ENCODE measurements at places on chromosomes 5 and 9.

- no peak for DNase-seq
Measured at GRCh38 chr5:99955006-99955405, 580.2 kb upstream of the FAM174A start.

DNA sequence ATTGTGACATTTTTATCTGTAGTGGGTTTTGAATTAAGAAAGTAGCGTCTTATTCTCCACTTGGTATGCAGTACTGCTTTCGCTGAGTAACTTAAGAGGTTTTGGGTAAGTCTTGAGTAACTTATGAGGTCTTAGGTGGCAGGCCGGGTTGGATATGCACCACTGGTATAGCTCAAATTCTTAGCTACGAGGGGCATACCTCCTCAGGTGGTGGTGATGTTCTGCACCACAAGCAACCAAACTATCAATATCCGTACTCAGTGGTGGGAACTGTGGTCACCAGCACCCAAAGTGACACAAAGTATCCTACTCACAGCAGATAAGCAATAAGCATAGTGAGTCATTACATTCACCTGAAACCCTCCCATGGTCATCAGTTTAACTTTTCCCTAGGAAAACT, 13.7 kb downstream of the SMC2 start:
- no peak for DNase-seq

DNA sequence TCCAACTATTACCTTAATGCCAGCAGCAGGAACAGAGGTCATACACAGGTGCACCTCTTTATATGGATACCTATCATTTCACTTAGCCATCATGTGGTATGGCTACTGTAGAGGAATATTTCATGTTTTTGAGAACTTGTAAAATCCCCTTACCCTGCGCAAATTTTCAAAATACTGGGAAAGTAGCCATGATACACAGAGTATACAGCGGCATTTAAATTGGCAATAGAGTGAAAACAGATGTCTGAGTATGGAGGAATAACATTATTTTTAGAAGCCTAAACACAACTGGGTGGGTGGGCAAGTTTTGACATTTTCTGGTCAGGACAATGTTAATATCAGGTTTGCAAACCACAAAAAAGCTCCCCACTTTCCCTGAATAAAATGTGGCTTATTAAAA, 109.5 kb downstream of the SMIM23 start:
- no peak for DNase-seq

DNA sequence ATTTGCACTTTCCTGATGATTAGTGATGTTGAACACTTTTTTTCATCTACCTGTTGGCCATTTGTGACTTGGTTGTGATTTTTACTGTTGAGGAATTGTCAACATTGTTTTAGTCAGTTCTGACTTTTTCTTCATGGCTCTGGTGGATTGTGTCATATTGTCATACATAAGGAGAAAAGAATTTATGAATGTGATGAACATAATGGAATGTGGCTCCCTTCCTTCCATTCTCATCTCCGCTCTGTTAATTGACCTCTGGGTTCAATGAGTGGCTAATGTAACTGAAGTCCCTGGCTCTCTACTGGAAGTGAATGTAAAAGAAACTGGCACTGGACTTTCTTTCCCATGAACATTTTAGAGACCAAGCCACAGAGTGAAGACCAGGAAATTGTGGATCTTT, 49.2 kb downstream of the KIAA1958 start:
- no peak for DNase-seq

- no peak for DNase-seq
Measured at GRCh38 chr5:135596788-135597187, 18.0 kb upstream of the CXCL14 start.

DNA sequence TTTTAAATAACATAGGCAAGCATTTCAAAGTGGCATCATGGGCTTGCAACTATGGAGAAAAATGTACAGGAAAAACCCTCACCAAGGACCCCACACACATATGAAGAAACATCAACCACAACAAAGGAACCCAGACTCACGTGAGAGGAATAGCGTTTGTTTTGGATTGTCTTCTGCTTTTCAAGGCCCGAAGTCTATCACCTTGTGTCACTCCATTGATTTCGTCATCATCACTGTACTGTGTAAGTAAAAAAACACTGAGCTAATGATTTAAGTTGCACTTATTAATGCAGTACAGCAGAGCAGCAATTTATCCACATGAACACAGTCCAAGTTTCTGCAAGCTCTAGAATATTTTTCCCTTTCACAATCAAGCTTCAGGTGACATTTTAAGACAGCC, 72.4 kb downstream of the HABP4 start:
- no peak for DNase-seq

- no peak for DNase-seq
Measured at GRCh38 chr9:18996211-18996610, 36.8 kb downstream of the SAXO1 start.

- peak; percentile 38 for DNase-seq
Measured at GRCh38 chr5:14171621-14172020, 28.5 kb downstream of the TRIO start.

- DNase-seq = no peak
Measured at GRCh38 chr5:170219615-170220014, 13.2 kb upstream of the C5orf58 start.

GRCh38 chr5:169426784-169427183, 125.8 kb upstream of the SLIT3 start:
- no peak for DNase-seq

DNA sequence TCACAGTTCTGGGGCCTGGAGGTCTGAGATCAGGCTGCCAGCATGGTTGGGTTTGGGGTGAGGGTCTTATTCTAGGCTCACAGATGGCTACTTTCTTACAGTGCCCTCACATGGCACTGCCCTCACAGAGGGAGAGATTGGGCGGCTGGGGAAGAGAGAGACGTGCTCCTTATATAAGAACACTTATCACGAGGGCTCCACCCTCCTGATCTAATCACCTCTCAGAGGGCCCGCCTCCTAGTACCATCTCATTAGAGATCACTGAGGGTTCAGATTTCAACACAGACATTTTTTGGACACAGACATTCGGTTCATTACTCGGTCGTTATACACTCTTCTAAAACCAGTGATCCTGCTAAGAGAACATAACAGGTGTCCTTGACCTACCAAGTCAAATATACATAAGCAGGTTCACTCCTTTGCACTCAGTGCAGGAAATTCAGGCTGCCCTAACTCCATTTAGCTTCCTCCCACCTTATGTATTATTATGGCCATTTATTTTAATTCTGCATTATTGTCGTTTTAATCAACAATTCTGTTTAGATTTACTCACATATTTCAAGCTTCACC, 121.7 kb downstream of the ICE1 start:
- no peak for DNase-seq

DNA sequence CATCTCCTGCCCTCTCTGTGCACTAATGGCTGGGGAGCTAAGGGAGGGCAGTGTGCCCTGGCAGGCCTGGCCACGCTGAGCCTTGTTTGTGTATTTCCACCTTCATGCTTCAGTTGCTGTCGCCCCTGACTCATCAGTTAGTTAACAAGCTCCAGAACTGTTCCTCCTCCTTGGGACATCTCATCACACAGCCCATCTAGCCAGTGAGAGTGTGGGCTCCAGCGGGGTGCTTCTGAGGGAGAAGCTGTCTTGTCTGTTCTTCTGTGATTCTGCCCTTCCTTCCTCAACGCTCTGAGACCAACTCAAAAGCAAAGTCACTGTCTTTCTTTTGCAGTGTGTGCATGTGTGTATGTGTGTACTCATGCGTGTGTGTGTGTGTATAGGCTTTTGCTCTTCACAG, 58.3 kb upstream of the CPEB4 start:
- DNase-seq = no peak

- DNase-seq = no peak
Measured at GRCh38 chr9:106632621-106633020, 230.3 kb upstream of the ZNF462 start.

DNA sequence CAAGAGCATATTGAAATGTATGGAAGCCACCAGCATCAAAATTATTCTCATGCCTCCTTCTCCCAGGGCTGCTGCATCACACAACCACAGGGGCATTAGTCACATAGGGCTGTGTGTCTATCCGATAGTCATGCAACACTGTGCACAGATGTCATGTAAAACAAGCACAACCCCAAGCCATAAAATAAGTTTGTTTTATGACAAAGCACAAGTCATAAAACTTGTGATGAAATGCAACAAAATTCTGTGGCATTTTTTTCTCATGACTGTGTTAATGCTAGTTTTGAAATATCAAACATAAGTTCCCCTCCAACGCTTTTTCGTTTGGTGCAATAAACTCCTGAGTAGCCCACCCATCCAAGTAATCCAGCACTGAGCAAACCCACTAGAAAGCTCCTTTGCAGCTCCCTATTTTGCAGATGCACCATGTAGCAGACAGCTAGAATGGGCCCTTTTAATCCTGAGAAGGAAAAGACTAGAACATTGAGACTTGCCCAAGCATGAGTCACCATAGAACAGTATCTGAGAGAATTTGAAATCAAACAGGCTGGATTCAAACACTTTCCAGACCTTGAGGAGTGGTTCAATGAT, 93.3 kb upstream of the ZNF366 start:
- no peak for DNase-seq

DNA sequence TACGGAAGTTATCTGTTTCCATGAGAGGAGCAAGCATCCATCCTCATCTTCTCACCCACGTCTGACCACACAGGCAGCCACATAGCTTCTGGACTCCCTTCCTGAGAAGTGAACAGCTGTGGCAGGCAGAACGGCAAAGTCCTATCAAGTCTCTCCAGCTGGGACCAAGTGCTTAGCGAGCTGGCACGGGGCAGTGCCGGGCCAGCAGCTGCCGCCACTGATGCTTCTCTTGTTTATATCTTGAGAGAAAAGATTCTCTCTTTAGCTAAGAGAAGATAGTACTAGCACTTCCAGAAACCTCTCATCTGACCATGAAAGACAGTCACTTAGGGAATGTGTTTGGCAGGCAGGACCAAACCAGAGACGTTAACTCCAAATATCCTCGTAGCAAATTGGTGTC, 37.2 kb downstream of the PLAC8L1 start:
- peak; percentile 68 for DNase-seq

- DNase-seq = no peak
Measured at GRCh38 chr5:77972469-77973252, 196.5 kb upstream of the TBCA start.

DNA sequence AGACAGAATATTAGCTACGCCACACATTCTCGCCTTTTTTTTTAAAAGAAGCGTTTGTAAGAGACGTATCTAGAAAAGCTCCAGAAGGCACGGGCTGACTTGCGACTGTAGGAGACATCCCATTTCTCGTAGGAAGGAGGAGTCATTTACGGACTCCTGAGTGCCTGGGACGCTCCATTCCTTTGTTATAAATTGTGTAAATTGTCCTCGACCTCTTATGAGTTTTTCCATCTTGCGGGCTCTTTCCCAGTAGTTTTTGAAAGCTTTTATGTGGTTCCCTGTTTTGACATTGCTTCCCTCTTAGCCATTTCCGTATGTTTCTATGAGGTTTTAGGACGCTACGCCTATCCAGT, 1.0 kb downstream of the RABL6 start:
- DNase-seq = no peak

GRCh38 chr9:98456156-98456613, 200.7 kb upstream of the TBC1D2 start:
- DNase-seq = no peak

- peak; percentile 29 for DNase-seq
Measured at GRCh38 chr9:106920701-106921283, 57.8 kb downstream of the ZNF462 start.

- DNase-seq = peak; percentile 9
Measured at GRCh38 chr9:73199886-73200285, 48.2 kb downstream of the ANXA1 start.

DNA sequence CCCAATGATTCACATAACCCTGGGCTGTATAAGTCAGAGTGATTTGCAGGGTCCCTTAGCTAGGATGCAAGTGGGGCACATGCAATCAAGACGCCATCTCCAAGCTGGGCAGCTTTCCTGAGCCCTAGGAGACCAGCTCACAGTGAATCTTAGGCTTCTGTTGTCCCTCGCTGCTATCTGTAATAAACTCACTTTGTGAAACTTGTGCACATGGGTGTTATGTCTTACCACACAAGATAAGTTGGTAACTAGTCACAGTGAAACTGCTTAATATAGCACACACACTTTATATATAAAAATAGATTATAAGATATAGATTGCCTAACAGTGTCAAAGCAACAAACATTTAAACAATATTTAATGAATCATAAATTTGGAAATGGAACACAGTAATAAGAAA, 658.5 kb downstream of the SLCO4C1 start:
- DNase-seq = no peak

DNA sequence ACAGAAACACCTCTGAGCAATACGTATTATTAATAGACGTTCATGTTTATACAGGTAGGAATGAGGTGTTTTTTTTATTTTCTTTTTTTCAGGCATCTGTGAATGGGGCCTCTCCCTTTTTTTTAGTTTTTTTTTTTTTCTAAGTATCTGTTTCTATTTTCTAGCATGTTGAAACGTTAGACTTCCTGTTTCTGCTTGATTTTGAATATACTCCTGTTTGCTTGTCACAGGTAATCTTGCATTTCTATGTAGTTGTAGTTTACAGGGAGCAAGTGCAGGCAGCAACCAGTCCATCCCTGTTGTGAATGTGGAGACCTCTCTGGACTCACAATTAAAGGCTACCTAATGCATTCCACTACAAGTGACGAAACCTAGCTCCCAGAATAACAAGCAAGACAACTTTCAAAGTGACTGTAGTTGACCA, 22.8 kb upstream of the TNFAIP8 start:
- no peak for DNase-seq

- DNase-seq = peak; percentile 80
Measured at GRCh38 chr9:133417541-133418461, at the start of gene REXO4. TSS of gene REXO4 (minus strand) at chr9:133418010. CDS start at chr9:133417844, 166 bp downstream.

- no peak for DNase-seq
Measured at GRCh38 chr5:92907938-92908606, 672.9 kb downstream of the NR2F1-AS1 start.

DNA sequence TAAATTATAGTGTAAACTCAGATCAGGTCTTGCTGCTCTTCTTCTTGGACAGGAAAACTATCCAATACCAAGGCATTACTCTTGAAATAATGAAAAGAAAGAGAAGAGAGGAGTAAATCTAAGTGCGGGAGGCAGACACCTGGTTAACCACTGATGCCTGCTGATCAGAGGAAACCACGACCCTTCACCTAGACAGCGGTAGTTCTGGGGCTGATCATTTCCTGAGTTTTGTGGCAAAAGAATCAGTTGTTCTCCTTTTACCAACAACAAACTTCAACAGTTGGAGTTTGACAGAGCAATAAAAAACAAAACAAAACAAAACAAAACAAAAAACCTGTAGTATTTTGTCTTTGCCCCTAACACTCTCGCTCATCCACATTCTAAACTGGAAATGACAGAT, 3.0 kb downstream of the RLN1 start:
- no peak for DNase-seq

GRCh38 chr9:124551472-124552272, 44.5 kb upstream of the NR5A1 start:
- peak; percentile 18 for DNase-seq

DNA sequence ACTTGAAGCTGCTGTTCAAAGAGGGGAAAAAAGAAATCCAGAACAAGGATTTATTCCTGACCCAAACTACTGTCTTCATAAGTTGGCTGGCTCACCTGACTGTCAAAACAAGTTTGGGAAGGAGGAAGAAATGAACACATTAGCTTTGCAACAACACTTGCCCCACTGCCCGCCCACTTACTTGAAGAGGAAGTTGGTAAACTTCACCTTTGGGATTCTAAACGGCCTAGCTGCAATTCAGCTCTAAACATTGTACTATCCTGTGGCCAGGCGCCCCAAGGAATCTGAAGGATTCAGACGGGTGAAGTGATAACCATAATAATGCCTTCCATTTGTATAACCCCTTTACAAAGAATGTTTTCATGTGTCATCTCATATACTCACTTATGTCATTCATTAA, 199.4 kb downstream of the ARRDC3 start:
- DNase-seq = no peak

GRCh38 chr5:153713943-153714342, 223.5 kb downstream of the GRIA1 start:
- DNase-seq = no peak

GRCh38 chr5:138963763-138964371, 88.7 kb upstream of the LRRTM2 start:
- DNase-seq = peak; percentile 20

Data from body of pancreas (tissue), 4 donors.